ENCODE measurements at places on chromosomes 7 and 10. TPM values are rescaled to one million over a fixed set of nuclear protein-coding genes. Genes with fewer than 3 reads are reported as not detected.

The SLIT1 gene
- total RNA-seq, result not detected

The NT5C3A gene
- 8.3 TPM for total RNA-seq

The OPN4 gene
- not detected for total RNA-seq

The LBX1 gene
- not detected for total RNA-seq

- no peak for DNase-seq
These were observed 124.9 kb downstream of the NPY start for GRCh38 chr7:24408798-24409430.

GRCh38 chr7:128917122-128917521 is 6.6 kb upstream of the KCP start:
- DNase-seq, result peak; percentile 21

- DNase-seq, result no peak
These were observed 76.4 kb upstream of the CELF2 start for GRCh38 chr10:10941127-10941730.

Measured in ascending aorta (tissue), 2 donors.